SK-N-MC (cell line): ENCODE measurements at places on chromosomes 1 and 21.
A peak's percentile ranks its signal among the peaks of the same experiment; 100 is the strongest.

DNA sequence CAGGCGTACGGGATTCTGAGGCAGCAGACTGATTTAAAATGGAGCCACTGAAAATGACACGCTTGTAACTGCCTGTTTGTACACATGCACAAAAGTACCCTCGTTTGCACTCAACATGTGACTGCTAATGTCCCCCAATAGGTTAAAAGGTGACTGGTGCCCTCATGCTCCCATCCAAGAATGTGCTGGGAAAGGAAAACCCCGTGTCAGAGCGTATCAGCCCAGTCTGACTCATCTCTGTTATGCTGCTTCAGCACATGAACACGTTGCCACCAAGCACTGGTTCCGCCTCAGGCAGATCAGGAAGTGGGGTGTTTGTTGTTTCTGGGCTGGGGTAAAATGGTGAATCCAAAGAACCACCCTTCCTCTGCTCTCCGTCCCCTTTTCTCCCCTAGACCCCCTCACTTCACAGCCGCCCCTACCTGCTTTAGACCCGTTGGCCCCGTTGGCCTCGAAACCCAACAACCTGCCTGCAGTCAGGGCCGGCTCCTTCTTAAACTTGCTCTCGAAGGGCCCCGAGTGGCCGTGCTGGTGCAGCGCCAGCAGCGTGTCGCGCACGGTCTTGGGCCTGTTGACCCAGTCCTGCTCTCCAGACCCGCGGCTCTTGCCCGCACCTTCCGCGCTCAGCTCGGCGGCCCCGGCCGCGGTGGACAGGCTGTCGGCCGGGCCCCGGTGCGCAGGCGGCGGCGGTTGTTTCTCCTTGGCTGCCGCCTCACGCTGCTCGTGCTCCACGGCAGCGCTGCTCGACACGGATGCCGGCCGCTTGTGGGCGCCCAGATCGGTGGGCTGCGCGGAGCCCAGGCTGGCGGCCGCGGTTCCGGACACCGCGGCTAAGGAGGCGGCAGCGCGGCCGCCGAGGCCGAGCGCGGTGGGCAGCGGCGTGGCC, 1.7 kb downstream of the IRF2BP2 start:
- DNase-seq: no peak

DNA sequence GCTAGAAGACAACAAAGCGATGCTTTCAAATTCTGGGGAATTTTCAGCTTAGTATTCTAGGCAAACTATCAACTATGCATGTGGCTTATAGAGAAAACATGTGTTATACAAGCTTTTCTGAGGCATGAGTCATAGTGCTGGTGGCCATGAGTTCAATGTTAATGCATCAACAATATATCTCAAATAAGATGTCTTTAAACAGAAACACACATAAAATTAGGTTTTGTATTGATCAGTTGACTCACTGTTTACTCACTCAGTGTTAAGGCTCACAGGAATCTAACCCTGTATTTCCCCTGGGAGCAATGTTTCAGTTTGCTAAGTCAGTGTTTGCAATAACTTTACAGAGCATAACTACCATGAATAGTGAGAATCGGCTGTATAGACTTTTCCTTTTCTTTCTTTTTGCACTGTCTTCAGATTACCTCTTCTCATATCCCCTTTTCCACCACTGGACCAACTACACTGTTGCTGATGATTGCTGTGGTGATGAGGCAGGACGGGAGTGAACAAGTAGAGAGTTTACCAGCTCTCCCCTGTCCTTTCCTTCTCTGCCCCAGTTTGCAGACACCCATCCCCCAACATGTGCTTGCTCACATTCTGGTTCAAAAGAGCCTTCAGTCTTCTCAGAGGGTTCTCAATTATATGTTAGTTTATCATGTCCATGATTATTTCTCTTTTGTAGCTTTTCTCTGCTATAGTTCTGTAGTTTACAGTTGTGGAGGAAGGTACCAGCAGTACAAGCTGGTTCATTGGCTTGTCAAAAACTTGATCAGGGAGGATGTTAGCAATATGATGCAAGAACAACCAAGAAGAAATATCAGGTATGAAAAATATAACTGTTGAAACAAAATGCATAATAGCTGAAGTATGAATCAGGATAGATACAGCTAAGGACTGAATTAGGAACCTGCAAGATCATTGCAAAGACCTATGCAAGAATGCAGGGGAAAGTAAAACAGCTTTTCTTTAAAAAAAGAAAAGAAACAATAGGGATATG, 23.9 kb downstream of the CD2 start:
- DNase-seq: peak; percentile 16

- no peak for DNase-seq
Measured at GRCh38 chr1:107486349-107486748, 345.5 kb downstream of the NTNG1 start.

GRCh38 chr1:202323731-202324130, 18.0 kb downstream of the UBE2T start:
- DNase-seq: no peak

DNA sequence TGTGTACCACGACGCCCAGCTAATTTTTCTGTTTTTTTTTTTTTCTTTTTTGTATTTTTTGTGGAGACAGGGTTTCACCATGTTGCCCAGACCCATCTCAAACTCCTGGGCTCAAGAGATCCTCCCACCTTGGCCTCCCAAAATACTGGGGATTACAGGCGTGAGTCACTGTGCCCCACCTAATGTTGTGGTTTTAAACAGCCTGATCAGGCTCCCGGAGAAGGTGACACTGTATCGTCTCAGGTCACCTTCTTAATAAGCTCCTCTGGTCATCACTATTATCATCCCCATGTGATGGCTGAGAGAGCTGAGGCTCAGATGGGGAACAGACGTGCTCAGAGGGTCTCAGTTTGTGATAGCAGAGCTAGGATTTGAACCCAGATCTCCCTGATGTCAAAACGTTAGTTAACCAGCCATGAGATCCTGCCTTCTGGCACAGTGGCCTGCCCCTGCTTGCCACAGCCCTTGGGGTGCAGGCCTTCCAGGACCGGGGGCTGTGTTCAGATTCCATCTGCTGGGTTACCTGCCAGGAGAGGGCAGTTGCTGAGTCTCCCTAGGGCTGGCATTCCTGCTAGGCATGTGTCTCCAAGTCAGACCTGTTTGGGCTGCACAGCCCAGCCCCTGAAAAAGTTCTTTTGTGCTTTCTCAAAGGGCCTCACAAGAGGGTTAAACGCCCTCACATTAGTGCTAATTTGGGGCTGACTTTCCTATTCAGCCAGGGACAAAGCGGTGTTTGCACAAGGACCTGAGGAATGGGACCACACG, 32.7 kb upstream of the GRHL3 start:
- DNase-seq: no peak

DNA sequence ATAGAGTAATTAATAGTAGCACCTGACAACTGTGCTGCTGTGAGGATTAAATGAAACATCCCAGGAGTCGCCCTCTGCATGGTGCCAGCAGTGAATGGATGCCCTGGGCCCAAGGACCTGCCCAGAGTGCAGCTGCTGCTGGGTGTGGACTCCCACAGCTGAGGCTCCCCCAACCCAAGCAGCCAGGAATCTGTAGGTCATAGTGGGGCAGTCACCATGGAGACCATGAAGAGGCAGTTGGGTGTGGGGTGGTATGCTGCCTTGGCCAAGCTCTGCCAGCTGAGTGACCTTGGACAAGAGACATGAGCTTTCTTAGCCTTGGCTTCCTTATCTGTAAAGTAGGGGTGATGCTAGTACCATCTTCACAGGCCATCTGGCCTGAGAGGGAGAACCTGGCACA, 9.4 kb downstream of the OLIG2 start:
- no peak for DNase-seq

DNA sequence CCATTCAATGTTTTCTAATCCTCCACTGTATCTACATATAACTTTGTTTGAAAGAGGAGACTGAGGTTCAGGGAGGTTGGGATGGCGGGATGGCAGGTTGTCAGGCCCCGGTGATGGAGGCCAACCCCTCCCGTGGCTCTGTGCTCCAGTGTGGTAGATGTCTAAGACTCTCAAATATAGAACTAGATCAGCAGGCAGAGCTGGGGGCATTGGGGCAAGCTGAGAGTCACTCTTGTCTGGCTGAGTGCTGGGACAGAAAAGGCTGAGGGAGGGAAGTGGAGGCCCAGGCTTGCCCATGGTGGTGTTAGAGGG, 1.7 kb downstream of the IL6R start:
- DNase-seq: no peak

GRCh38 chr1:211066781-211067384, 67.1 kb downstream of the KCNH1 start:
- no peak for DNase-seq

DNA sequence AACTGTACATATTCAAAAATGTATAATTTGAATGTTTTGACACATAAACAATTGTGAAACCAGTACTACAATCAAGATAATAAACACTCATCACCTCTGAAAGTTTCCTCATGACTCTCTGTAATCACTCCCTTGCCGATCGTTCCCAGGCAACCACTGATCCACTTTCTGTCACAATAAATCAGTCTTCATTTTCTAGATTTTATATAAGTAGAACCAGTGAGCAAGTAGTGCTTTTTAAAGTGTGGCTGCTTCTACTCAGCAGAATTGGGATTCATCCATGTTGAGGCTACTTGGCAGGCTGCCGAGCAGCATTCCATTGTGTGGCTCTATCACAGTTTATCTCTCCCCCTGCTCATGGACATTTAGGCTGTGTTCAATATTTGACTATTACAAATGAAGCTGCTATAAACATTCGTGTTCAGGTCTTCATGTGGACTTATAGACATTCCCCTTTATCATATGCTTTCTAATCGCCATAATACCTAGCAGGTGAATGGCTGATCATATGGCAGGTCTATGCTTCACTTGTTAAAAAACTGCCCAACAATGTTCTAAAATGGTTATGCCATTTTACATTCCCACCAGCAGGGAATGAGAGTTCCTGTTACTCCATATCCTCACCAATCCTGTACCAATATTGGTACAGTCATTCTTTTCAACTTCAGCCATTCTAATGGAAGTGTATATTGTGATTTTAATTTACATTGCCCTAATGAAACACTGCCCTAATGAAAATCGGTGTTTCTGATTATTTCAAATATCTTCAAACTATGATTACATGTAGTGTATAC, 20.5 kb downstream of the TEX38 start:
- DNase-seq: no peak

DNA sequence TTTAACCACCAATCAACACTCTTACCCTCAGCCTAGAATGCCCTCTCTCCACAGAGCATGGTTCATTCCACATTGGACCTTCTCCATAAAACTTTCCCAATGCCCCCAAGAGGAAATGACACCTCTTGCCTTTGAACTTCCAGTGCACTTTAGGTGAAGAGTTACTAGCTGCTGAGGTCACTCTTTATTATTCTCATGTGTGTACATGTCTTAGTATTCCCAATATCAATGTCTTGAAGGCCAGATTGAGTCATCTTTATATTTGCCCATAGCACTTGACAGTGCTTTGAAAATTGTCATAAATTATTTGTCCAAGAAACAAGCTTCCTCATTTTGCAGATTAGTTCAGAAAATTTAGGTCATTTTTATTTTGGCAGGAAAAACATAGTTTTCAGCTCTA, 8.1 kb upstream of the DNASE2B start:
- DNase-seq: no peak

DNA sequence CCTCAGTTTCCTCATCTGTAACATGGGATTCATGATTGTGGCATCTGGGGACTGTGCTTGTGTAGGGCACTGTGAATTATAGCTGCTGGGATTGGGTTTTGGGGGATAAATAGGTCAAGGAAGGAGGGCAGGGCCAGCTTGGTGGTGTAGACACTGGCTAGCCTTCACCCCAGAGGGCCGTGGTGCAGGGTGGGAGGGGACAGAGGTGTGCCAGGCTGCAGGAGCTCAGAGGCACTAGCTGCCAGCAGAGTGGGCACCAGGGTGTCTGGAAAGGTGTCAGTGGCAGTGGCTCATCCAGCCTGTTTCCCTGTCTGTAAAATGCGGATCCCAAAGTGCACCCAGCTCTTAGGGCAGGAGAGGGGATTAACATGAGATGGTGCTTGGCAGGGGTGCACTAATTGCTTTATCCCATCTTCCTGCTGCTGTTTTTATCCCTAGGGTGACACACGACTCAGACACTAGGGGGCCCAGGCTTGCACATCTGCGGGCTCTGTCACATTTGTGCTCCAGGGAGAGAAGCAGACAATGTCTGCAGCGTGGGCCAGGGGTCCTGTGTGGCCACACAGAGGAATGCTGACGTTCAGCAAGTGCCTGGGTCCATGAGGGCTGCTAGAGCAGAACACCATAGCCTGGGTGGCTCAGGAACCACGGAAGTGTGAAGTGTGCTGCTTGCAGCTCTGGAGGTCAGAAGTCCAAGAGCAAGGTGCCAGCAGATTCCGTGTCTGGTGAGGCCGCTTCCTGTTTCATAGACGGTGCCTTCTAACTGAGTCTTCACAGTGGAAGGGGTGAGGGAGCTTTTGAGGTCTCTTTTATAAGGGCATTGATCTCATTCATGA, 19.3 kb downstream of the OBSCN start:
- no peak for DNase-seq

DNA sequence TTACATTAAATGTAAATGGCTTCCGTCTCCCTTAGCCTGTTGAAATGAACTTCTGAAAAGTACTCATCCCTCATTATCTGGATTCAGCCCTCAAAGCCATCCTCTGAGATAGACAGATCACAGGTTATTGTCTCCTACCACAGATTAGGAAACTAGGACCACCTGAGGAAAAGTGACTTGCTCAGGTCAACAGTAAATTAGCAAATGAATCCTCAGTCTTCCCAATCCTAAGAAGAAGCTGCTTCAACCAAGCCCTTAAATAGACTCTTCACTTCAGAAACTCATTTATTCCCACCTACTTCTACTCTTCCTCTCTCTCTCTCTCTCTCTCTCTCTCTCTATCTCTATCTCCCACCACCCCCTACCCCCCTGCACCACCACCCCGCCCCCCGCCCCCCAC, 152.3 kb downstream of the DMRTA2 start:
- no peak for DNase-seq

- peak; percentile 16 for DNase-seq
Measured at GRCh38 chr1:207004931-207005830, 27.4 kb downstream of the C1orf116 start.

- DNase-seq: no peak
Measured at GRCh38 chr1:235527196-235527814, 23.1 kb upstream of the B3GALNT2 start.

GRCh38 chr1:93735722-93736121, 54.1 kb upstream of the BCAR3 start:
- no peak for DNase-seq

DNA sequence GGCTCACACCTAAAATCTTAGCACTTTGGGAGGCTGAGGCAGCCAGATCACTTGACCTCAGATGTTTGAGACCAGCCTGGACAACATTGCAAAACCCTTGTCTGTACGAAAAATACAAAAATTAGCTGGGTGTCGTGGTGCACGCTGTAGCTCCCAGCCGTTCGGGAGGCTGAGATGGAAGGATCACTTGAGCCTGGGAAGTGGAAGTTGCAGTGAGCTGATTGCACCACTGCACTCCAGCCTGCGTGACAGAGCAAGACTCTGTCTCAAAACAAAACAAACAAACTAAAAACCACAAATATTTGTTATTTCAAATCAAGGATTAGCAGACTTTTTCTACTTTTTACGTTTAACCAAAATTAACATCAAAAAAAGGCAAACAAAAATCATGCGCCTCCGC, 31.3 kb downstream of the INKA2 start:
- no peak for DNase-seq

DNA sequence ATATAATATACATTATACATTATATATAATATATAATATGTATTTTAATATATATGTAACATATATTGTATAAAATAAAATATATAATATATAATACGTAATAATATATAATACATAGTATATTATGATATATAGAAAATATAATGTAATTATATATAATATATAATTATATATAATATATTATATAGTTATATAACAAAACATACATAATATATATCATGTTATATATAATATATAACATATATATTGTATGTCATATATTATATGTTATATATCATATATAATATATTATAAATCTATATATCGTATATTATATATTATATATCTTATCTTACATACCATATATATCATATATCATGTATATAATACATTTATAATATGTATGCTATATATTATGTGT, 248.2 kb upstream of the TPTE start:
- DNase-seq: no peak
